Activated T-helper 9 cell treated with anti-CD3 and anti-CD28 coated beads, Interleukin-2, amount 50 U/mL, for 16 hours (primary cell): ENCODE measurements at places on chromosomes 13 and 19.
A peak's percentile ranks its signal among the peaks of the same experiment; 100 is the strongest.

DNA sequence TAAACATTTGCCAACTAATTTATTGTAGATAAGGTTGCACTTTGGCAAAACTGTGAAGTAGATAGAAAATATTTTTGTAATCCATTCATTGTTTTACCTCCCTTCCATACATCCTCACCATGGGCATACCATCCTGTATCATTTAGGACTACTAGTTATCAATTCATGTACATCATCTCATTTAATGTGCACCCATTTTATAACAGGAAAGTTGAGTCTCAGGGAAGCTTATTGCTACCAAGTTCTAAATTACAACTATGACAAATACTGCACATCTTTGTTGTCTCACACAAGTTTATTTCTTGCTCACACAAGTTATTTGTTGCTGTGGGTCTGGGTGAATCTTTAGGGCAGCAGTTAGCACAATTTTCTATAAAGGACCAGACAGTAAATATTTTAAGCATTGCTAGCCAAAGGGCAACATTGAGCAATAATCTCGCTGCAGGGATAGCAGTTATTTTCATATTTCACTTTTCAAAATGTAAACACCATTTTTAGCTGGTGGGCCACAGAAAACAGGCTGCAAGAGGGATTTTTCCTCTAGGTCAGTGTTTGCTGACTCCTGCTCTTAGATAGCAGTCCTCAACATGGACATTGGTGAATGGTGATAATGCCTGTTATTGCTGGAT lies 276.5 kb downstream of the GPC6 start:
- DNase-seq = no peak

- no peak for DNase-seq
Observed at GRCh38 chr13:20093951-20094350, 66.9 kb downstream of the GJA3 start.

DNA sequence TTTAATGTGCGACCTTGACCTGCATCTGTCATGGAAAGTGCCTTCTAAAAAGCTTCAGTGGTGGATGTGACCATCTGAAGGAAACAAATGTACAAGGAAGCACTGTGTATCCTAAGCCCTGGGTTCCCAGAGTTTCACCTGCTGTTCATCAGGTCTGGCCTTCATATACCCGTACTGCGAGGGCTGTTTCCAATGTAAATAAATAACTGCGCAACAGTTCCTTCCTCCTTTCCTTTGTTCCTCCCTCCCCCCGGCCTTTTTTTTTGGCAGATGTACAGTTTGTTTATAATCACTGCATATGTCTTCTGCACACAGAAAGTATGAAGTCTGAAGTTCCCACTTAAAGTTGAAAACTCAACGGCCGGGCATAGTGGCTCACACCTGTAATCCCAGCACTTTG lies 5.2 kb downstream of the FAAP24 start:
- no peak for DNase-seq

DNA sequence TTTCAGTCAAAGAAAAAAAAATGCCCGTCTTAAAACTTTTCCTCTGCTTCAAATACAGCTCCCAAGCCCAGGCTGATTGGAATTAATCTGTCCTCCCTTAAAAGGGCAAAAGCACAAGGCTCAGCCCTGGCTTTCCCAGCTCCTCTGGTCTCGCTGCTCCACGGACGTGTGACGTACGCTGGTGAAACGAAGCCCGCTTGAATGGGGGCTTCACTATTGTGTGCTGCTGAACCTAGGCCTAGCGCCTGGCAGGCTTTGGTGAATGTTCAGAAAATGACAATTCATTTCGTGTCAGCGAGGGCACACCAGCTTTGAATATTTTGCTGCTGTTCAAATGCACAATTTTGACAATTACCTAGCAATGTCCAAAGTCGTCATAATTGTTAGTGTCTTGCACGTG lies 615 bp upstream of the ZNF135 start:
- no peak for DNase-seq

DNA sequence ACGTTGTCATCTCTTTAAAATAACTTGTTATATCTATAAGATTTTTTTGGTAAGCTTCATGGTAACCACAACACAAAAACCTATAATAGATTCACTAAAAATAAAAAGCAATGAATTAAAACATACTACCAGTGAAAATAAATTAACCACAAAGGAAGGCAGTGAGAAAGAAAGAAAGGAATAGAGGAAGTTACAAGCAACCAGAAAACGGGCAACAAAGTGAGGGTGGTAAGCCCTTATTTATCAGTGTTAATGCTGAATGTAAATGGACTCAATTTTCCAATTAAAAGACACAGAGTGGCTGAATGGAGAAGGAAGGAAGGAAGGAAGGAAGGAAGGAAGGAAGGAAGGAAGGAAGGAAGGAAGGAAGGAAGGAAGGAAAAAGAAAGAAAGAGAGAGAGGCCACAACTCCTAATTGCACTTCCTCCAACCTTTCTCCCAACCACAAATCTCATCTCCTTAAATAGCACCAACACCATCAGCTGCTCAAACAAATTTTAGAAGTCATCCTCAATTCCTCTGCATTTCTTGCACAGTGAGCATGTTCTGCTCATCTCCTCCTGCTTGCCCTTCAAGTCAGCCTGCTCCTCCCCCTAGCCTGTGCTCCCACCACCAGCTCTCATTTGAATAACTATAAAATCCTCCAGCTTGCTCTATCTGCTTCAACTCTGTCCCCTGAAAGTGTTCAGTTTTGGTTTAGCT lies 48.6 kb downstream of the CCNA1 start:
- DNase-seq = no peak

DNA sequence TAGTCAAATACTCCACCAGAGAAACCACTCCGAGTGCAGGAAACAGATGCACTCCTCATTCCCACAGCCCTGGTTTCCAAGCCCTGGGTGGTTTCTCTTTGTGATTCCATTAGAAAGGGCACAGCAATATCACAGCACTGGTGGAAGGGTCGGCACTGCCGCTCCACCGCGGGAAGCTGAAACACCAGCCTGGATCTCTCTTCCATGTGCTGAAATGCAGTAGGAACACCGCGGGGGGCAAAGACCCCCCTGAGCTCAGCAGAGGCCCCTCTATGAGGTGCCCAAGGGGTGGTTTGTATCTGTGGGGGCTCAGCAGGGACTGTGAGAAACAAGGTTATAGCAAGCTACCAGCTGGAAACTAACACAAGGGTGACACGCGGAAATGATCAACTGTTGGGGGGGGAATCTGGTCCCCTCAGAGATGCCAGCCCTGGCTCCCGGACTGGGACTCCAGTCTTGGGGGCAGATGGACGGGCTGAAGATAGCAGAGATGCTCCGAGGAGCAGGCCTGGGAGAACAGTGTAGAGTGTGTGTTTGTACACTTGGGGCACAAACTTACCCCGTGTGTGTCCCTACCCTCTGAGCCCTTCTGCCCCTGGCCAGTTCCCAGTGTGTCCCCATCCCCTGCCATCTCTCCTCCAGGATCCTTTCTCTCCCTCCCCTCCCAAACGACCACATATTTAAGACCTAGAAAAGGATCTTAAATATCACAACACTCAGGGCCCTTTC lies 1.8 kb downstream of the ZFR2 start:
- no peak for DNase-seq

DNA sequence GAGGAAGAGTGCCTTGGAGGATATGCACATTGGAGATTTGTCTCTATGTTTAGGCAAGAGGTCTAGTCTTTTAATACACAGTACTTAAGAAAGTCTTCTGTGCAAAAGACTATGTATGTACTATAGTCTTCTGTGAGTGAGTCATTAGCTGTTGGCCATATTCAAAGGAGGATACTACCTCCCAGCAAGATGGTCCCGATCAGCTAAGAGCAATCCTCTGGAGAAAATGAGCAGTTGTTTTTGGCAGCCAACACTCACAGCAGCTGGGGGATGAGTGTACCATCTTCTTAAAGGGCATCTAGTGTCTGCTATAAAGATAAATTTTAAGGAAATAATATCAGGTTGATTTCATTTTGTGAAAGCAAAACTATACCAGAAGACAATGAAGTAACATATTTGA lies 487.8 kb downstream of the KCTD12 start:
- DNase-seq = no peak

GRCh38 chr13:30493658-30494381 lies 28.1 kb upstream of the HMGB1 start:
- no peak for DNase-seq

DNA sequence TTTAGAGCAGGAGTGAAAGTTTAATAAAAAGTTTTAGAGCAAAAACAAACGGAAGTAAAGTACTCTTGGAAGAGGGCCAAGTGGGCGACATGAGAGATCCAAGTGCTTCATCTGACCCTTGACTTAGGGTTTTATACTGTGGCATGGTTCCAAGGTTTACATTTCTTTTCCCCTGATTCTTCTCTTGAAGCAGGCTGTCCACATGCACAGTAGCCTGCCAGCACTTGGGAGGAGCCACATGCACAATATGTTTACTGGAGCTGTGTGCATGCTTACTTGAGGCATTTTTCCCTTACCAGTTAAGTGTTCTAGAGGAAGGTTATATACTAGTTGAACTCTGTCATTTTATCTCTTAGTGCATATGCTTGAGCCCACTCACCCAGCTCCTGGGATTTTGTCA lies 295.6 kb downstream of the TBC1D4 start:
- DNase-seq = no peak

- DNase-seq = no peak
Observed at GRCh38 chr19:38284422-38284821, 19.6 kb upstream of the C19orf33 start.

- DNase-seq = no peak
Observed at GRCh38 chr13:56012644-56013043, 1128.1 kb upstream of the PRR20A start.

DNA sequence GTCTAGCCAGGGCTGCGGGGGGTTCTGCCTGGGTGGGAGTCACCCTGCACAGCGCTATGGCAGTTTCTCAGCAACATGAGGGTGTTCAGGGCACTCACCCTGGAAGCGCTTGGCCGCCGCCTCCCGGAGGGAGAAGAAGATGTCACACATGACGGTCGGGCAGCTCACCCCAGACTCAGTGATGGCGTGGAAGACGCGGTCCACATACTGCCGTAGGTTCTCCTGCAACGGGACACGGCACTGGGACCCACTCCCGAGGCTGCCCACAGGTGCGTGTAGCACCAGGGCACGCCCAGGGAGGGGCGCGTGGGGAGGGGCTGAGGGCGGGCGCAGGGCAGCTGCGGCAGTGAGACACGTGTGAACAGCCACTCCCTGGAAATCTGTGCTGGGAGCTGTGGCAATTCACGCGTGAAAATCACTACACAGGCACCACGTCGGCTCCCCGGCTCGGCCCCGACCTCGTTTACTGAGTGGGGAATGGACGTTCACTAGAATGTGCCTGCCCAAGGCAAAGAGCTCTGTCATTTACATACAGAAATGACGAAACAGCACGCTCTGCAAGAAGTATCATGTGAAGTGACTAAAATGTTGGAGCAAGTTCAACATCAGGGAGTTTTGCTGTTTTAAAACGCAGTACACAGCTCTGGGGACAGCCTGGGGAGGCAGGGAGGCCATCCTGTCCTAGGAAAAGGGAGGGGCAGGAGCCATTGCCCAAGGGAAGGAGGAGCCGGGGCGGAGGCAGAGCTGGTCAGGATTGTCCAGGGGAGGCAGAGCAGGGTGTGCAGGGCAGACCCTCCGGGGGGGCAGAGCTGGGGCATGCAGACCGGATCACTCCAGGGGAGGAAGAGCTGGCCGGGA lies 41.5 kb upstream of the C13orf46 start:
- no peak for DNase-seq

- no peak for DNase-seq
Observed at GRCh38 chr19:4967738-4968461, 1.0 kb upstream of the KDM4B start.

DNA sequence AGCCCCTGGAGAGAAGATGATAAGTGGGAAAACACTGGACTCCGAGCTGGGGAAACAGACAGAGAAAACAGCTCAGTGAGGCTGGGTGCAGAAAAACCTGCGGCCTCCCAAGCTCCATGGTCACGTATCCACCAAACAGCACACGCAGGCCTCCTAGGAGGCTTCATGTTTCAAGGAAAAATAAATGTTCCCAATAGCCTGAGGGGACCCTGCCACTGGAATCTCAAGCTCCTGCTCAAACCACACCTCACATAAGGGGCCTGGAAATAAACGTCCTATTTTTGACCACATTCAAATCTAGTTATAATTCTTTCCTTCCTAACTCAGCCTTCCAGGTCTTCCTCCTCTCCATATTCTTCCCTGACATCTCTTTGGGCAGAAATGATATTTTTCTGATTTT lies 225.7 kb downstream of the ABCC4 start:
- DNase-seq = no peak

- DNase-seq = peak; percentile 15
Observed at GRCh38 chr13:112968380-112968909, 569 bp upstream of the MCF2L start.

GRCh38 chr13:40026174-40026585 lies 370.7 kb downstream of the COG6 start:
- DNase-seq = peak; percentile 43

- DNase-seq = no peak
Observed at GRCh38 chr13:28340272-28340793, 154.6 kb downstream of the FLT1 start.

GRCh38 chr13:33111414-33112110 lies 95.3 kb downstream of the KL start:
- no peak for DNase-seq
